ENCODE measurements at places on chromosomes 12 and 14.
A peak's percentile ranks its signal among the peaks of the same experiment; 100 is the strongest.

DNA sequence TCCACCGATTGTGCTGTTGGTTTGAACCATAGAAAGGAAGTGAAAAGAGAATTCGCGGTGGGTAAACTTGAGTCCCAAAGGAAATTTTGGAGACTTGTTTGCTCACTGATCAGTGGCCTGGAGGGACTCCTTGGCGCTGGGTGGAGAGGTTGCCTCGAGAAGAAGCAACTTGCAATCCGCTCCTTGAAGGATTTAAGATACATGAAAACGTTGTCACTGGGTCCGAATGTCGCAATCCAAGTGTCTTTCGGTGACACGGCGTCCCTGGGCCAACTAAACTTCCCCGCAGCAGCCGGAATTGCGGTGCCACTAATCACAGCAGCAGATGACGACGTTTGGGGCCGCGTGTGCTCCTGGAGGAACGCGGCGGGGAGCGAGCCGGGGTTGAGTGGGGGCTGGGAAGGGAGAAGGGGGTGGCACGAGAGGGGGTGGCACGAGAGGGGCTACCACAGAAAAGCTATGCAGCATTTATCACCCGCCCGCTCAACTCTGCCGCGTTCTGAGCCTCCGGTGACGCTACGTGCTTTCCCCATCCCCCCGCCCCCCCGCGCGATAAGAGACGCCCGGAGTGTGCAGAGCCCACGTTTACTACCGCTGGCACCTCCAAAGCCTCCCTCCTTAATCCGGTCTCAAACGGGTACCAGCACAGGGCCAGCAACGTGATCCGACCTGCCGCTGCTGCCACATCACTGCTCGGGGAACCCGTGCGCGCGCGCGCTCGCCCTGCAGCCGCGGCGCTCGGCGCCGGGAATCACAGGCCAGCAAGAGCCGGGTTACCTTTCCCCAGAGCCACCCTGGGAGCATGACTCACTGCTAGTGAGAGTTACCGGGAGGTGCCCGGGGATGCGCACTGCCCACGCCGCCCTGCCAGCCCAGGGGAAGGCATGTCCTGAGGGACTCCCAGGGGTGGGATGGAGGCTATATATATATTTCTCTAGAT, 833 bp upstream of the BHLHE41 start:
- DNase-seq = peak; percentile 94

- DNase-seq = no peak
Observed at GRCh38 chr12:7155471-7156034, 25.4 kb downstream of the CLSTN3 start.

DNA sequence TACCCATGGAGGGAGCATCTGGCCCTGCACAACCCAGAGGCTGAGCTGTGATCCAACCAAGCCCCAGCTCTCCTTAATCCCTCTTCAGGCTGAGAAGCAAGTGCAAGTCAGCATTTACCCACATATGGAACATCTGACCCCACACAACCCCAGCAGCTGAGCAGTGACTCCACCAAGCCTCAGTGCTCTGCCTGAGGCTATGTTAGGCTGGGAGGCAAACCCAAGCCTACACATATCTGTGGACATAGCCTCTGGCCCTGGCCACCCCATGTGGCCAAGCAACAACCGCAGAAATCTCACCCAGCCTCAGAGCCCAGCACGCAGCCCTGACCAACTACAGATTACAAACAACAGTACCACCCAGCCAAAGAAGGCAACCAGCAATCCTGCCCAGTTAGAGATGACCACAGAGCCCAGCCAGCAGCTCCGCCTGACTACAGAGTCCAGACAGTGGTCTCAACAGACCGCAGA, 142.8 kb downstream of the NUAK1 start:
- no peak for DNase-seq

DNA sequence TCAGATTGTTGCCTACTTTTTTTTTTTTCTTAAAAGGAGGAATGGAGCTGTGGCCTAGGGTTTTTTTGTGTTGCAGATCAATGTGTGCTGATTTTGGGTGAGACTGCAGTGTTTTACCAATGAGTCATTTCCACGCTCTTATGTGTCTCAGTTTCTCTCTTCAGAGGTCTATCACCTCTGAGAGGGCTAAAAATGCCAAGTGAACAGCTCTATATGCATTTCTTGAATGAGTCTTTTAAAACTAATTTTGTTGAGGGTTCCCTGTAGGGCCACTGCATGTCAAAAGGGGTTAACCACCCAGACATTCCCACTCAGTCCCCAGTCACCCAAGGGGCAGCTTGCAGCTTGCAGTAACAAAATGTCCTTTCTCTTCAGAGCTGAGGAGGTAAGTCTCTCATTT, 24.3 kb upstream of the GLIPR1L2 start:
- no peak for DNase-seq

- DNase-seq = peak; percentile 65
Observed at GRCh38 chr14:99681101-99681831, 2.8 kb upstream of the CYP46A1 start.

DNA sequence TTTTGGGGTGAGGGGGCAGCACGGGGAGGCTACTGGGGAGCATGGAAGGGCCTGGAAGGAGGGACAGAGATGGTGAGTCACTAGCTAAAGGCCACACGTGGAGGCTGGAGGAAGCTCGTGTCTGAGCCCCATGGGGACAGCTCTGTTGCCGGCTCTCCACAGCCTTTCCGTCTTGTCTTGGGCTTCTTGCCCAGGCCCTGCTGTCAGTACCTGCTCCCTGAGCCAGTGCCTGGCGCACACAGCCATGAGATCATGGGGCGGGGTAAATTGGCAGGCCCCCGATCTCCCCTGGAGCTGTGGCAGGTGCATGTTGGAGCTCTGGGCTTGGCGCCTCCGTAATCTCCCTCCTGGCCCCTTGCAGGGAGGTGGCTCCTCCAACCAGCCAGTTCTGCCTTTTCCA, 16.1 kb upstream of the KRT80 start:
- peak; percentile 90 for DNase-seq

DNA sequence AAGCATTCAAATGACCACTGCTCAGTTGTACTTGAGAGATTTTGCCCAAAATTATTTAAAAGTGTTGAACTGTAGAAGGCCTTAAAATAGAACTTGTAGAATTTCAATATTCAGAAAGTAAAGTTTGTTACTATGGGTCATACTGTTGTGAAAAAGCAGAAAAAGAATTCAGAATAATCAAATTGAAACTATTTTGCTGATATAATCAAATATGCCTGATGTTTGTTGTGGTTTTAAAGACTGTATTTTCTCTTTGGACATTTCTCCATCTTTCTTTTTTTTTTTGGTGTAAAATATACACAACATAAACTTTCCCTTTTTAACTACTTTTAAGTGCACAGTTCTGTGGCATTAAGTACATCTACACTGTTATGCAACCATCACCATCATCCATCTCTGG, 374.7 kb downstream of the APAF1 start:
- DNase-seq = no peak

DNA sequence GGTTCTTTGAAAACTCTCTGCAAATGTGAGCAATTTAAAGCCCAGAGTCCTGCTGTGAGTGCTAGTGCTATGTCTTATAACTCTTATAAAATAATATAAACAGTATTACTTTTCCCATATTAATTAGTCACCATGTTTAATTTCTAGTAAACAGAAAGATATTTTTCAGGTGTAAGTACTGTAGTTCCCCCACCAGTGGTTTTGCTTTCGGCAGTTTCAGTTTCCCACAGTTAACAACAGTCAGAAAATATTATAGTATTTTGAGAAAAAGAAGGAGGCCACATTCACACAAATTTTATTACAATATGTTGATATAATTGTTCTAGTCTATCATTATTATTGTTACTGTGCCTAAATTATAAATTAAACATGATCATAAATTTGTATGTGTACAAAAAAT, 800.5 kb downstream of the LRFN5 start:
- DNase-seq = no peak

DNA sequence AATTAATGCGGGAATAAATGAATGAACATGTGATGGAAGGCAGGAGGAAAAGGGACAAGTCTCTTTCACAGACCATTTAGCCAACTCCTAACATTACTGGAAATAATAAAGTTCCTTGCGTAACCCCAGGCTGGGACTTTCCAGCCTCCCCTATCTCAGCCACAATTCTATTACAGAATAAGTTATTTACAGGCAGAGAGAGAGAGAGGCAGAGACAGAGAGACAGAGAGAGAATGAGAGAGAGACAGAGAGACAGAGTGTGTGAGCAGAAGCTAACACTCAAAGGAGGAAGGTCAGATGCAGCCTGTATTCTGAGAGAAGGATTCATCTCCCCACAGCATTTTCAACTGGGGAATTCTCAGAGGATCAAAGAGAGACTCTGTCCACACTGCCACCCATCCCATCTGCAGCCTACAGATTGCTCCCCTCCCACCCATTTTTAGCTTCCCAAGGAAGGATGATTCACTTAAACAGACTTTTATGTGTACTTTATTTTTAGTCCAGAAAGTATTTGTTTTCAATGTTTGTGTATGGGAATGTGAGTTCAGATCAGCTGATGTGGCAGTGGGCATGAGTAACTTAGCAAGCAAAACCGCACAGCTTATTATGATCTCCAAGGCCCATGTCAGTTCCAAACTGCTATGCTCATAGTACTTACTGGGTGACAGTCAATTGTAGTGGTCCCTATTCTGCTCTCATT, 165.7 kb downstream of the CAND1 start:
- DNase-seq = no peak

DNA sequence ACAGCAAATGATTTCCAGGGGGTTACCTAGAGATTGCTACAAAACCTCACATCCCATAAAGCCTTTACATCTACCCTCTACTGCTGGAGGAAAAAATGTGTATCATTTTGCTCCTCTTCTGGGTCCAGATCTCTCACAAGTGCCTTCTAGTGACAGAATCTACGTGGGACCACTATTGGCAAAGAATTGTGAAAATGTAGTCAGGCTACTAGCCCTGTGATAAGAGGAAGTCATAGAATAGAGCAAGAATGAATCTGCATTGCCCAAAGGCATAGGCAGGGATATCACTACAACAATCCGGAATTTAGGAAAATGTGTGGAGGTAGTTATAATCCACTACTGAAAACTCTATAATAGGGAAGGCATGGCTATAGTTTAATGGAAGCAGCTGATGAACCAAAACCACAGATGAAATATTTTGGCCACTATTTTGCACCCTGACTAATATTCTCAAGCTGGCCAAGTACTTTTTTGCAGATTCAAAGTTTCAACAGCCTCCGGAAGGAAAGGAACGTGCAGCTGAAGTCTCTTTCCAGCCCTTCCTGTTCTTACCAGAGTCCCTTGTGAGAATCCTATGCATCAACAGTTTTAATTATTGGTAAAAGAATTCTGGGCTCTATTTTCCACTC, 176.8 kb downstream of the PHLDA1 start:
- DNase-seq = no peak

DNA sequence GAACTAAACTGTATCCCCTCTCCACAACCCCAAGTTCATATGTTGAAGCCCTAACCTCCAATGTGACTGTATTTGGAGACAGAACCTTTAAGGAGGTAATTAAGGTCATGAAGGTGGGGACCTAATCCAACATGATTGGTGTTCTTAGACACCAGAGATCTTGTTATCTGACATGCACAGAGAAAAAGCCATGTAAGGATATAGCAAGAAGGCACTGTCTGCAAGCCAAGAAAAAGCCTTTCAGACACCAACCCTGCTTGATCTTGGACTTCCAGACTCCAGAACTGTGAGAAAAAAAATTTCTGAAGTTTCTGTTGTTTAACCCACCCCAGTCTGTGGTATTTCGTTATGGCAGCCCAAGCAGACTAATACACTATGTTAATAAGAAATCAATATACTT, 62.2 kb upstream of the CFL2 start:
- no peak for DNase-seq

DNA sequence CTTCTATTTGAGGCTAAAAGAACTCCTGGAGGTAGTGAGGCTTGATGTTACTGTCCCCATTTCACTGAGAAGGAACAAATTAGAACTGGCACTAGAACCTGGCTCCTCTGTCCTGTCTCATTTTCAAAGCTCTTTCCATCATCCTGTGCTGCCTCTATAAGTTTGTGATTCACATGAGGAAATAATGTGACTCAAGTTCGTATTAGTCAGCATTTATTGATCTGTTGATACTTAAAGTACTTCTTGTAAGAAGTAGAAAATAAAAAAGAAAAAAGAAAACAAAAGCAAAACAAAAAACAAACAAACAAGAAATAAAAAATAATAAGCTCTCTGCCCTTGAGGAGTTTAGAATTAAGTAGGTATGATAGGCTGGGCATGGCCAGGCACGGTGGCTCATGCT, 2.3 kb upstream of the ESPL1 start:
- no peak for DNase-seq

GRCh38 chr14:68879841-68880575, 87.1 kb upstream of the ZFP36L1 start:
- peak; percentile 83 for DNase-seq

- no peak for DNase-seq
Observed at GRCh38 chr14:60133487-60133886, 31.7 kb downstream of the DHRS7 start.

- DNase-seq = no peak
Observed at GRCh38 chr14:59352961-59353360, 112.2 kb downstream of the GPR135 start.

DNA sequence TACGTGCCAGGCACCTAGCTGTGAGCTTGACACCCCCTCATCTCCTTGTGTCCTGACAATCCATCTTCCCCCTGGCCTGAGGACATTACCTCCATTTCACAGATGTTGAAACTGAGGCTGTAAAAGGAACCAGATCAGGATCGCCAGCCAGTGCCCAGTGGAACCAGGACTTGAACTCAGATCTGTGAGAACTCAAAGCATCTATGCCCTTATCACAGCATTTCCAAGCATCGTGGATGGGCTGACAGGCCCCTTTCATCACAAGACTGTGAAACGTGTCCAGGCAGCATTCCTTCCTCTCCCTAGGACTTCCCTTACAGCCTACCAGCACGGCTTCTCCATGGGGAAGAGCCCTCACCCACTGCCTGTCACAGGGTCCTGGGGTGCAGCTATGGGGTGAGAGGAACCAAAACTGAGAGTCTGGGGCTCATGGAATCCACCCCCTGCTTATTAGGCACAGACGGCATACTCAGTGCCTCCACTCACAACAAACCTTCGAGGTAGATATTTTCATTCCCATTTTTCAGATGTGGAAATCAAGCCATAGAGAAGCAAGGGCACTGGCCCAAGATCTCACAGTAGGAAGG, 26.9 kb downstream of the CMKLR1 start:
- DNase-seq = no peak

- DNase-seq = no peak
Observed at GRCh38 chr12:790608-791007, 38.2 kb downstream of the WNK1 start.

- DNase-seq = no peak
Observed at GRCh38 chr12:108131657-108132126, 2.6 kb downstream of the WSCD2 start.

- DNase-seq = no peak
Observed at GRCh38 chr12:89736995-89737394, 28.4 kb upstream of the ATP2B1 start.

GRCh38 chr14:24944800-24945199, 105.1 kb downstream of the STXBP6 start:
- DNase-seq = no peak

GRCh38 chr12:110966081-110966760, 45.8 kb upstream of the MYL2 start:
- DNase-seq = no peak
